Activated CD8-positive, alpha-beta memory T cell treated with anti-CD3 and anti-CD28 coated beads, Interleukin-2, amount 10 ng/mL, durations not matched to agents 7 days and 5 days (primary cell): ENCODE measurements at places on chromosomes 2 and 18.

- peak overlapping the region; percentile 93 for H3K27ac ChIP-seq
- peaks cover 17% of the 10 kb centered on the region for H3K36me3 ChIP-seq
- no peak overlapping the region for H3K4me3 ChIP-seq
- DNase-seq = peak; percentile 67
- peaks cover 75% of the 10 kb centered on the region for H3K4me1 ChIP-seq
- no peaks in the 10 kb centered on the region for H3K27me3 ChIP-seq
Observed at GRCh38 chr2:8522687-8523086, 159.2 kb upstream of the ID2 start.

DNA sequence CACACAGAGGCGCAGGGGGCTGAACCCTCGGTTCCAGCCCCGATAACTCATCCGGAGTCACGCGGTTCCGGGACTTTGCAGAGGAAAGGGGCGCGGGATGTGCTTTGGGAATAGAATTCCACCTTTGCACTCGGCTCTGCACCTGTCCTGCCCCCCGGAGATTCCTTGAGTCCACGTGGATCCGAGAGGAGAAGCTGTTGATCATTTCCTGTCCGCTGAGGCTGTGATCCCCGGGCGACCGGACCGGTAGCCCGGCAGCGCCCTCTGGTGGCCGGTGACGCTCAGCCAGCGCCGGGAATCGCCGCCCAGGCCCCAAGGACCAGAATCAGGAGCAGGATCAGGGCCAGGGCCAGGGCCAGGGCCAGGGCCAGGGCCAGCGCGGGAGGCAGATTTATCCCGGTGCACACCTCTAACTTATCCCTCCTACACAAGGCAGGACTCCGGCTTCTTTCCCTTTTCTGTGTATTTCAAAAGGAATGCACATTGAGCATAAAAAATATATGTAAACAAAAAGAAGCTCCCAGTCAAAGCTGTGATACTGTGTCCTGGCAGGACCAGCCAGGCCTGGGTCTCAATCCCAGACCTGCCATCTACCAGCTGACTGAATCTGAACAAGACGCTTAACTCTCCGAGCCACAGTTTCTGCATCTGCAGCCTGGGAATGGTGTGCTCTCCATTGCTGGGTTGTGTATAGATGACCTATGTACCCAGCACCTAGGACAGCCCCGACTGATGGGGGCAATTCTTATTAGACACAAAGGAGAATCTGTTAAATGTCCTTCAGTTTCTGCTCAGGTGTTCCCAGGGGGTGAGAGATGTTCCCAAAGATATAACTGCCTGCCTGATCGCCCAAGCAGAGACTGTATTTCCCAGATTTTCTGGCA, 8.5 kb upstream of the SPATA3 start:
- H3K27ac ChIP-seq = peak overlapping the region; percentile 69
- H3K4me1 ChIP-seq = peaks cover 44% of the 10 kb centered on the region
- H3K4me3 ChIP-seq = peak overlapping the region; percentile 53
- DNase-seq = peak; percentile 81
- peaks cover 9% of the 10 kb centered on the region for H3K36me3 ChIP-seq

GRCh38 chr18:74768096-74768495, 170.4 kb downstream of the ZNF407 start:
- H3K36me3 ChIP-seq = peaks cover 5% of the 10 kb centered on the region
- no peak for DNase-seq
- H3K4me1 ChIP-seq = no peaks in the 10 kb centered on the region
- H3K27ac ChIP-seq = no peak overlapping the region

GRCh38 chr2:133143645-133144044, 424.6 kb downstream of the NCKAP5 start:
- no peak overlapping the region for H3K27ac ChIP-seq
- H3K4me3 ChIP-seq = no peak overlapping the region
- no peaks in the 10 kb centered on the region for H3K27me3 ChIP-seq
- no peaks in the 10 kb centered on the region for H3K4me1 ChIP-seq
- no peak for DNase-seq

DNA sequence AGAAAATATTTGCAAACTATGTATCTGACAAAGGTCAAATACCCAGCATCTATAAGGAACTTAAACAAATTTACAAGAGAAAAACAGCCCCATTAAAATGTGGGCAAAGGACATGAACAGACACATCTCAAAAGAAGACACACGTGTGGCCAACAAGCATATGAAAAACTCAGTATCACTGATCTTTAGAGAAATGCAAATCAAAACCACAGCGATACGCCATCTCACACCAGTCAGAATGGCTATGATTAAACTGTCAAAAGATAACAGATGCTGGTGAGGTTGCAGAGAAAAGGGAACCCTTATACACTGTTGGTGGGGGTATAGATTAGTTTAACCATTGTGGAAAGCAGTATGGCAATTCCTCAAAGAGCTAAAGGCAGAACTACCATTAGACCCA, 64.3 kb upstream of the RBMS1 start:
- no peak overlapping the region for H3K27ac ChIP-seq
- no peak overlapping the region for H3K4me3 ChIP-seq
- H3K4me1 ChIP-seq = no peaks in the 10 kb centered on the region
- peaks cover 3% of the 10 kb centered on the region for H3K27me3 ChIP-seq

- no peak for DNase-seq
- no peak overlapping the region for H3K4me3 ChIP-seq
- H3K36me3 ChIP-seq = no peaks in the 10 kb centered on the region
Observed at GRCh38 chr2:47607005-47607679, 175.8 kb upstream of the MSH6 start.

GRCh38 chr2:20594048-20594750, 56.7 kb downstream of the HS1BP3 start:
- H3K27me3 ChIP-seq = no peaks in the 10 kb centered on the region
- DNase-seq = no peak
- peaks cover 35% of the 10 kb centered on the region for H3K4me1 ChIP-seq
- H3K27ac ChIP-seq = peak overlapping the region; percentile 18

DNA sequence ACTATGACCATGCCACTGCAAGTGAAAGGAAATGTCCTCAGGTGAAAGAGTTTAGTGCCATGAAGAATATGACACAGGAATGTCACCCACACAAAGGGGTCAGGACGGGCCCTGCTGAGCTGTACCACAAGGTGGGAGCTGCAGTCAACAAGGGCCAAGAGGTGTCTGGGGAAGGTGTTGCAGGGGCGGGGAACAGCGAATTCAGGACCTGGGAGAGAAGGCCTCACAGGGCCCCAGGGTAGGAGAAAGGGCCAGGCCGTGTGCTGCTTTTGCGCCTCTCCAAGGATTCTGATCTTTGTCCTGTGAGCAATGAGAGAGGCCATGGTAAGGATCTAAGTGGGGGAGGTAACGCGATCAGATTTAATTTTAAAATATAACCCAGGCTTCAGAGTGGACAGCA, 23.6 kb downstream of the CYB5A start:
- H3K27me3 ChIP-seq = no peaks in the 10 kb centered on the region
- no peak for DNase-seq
- no peaks in the 10 kb centered on the region for H3K36me3 ChIP-seq
- no peak overlapping the region for H3K4me3 ChIP-seq
- H3K4me1 ChIP-seq = no peaks in the 10 kb centered on the region

DNA sequence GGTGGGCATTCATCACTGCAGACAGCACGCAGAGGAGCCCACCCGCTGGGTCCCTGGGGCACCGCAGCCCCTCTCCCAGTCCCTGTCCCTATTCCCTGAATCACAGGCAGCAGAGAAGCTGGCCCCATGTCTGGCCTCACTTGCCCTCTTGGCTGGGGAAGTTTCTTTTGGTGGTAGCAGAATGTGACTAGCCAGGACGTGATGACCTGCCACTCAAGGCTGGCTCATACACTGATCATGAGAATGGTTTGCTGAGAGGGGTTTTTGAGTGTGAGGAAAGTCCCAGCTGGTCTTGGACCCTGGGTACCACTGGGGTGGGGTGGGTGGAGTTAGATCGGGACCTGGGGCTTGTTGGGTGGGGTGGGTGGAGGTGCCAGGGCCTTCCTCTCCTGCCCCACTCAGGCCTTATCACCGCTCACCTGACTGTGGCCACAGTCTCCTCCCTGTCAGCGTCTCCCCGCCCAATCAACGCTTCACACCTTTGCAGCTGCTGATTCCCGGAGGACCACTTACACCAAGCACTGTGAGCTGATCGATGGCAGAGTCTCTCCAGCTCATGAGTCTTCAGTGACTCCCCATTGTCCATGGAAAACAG, 28.9 kb upstream of the FOSL2 start:
- no peak overlapping the region for H3K4me3 ChIP-seq
- no peak overlapping the region for H3K27ac ChIP-seq
- H3K27me3 ChIP-seq = no peaks in the 10 kb centered on the region
- H3K36me3 ChIP-seq = no peaks in the 10 kb centered on the region
- H3K4me1 ChIP-seq = peaks cover 81% of the 10 kb centered on the region

GRCh38 chr2:23093513-23093912, 291.5 kb upstream of the KLHL29 start:
- DNase-seq = no peak
- no peaks in the 10 kb centered on the region for H3K4me1 ChIP-seq
- H3K36me3 ChIP-seq = no peaks in the 10 kb centered on the region
- no peaks in the 10 kb centered on the region for H3K27me3 ChIP-seq
- no peak overlapping the region for H3K27ac ChIP-seq

DNA sequence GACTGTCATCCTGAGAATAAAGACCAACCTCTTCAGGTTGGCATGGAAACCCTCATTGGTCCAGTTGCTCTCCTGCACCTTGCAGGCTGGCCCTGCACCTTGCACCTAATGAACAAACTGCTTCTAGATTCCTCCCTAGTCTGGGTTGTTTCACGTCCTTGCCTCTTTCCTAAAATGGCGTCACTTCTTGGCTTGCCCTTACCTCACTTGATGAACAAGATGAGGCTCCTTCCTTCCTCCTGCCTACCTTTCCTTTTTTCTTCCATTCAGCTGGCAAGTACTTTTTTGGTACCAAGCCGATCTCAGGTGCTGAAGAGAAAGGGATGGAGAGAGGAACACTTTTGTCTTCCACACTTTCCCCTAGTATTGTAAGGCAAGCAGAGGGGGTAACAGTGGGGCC, 74.5 kb downstream of the MYCN start:
- H3K4me1 ChIP-seq = no peaks in the 10 kb centered on the region
- no peak overlapping the region for H3K4me3 ChIP-seq
- peaks cover 21% of the 10 kb centered on the region for H3K27me3 ChIP-seq
- no peaks in the 10 kb centered on the region for H3K36me3 ChIP-seq
- no peak for DNase-seq

DNA sequence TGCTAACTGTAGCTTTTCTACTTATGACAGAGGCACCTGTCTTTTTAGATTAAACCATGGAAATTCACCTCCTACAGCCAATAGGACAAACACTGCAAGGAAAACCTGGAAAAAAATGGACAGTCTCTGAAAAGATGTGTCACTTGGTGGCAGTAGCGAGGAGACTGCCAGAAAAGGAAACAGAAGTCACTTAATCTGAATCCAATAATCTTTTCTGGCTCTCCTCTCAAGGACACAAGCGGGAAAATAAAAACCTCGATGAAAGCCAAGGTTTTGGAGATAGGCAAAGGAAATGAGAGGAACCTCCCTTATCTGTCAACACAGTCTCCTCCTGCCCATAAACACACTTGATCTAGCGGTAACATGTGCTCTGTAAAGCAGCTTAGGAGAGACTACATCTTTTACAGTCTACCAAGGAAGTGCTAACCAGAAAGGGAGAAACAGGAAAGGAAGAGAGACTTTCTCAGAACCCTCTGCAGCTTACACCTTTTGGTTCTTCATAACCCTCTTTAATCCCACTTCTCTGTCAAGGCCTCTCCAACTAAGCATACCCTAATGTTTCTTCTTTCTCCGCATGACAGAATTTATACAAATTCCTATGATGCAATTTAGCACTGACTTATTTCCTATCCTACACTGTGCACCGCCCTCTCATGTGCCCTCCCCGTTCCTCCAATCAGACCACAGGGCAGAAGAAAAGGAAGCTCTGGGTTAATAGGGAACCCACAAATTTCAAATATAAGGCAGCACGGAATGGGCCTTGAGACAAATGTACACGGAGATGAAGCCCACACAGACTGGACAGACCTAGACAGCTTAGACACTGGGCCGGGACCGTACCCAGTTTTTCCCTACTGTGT, 52.8 kb downstream of the CLASP1 start:
- H3K27me3 ChIP-seq = no peaks in the 10 kb centered on the region
- H3K36me3 ChIP-seq = peaks cover 5% of the 10 kb centered on the region
- H3K4me1 ChIP-seq = peaks cover 39% of the 10 kb centered on the region

- no peak for DNase-seq
- peaks cover 35% of the 10 kb centered on the region for H3K27me3 ChIP-seq
- no peak overlapping the region for H3K27ac ChIP-seq
- no peaks in the 10 kb centered on the region for H3K36me3 ChIP-seq
- no peaks in the 10 kb centered on the region for H3K4me1 ChIP-seq
Observed at GRCh38 chr18:36298126-36298741, 721 bp downstream of the FHOD3 start.

DNA sequence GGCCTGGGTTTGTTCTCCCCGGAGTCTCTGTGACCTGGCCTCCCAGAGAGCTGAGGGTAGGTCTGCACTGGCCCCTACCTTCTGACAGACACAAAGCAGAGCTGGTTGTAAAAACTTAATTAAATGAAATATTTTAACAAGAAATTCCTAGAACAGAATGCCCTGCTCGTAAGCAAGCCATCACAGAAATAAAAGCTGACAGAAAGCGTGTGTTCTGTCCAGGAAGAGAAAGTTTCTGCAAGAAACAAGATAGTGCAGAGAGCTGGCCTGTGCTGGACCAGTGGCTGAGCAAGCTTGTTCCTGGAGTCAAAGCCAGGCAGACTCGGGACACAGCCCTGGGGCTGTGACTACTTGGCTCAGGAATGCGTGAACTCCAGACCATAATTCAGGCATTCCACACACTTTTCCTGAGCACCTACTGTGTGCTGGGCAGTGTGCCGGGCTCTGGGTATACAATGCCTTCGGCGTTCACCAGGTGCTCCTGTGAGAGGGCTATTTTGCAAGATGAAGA, 51.6 kb downstream of the APOB start:
- no peaks in the 10 kb centered on the region for H3K4me1 ChIP-seq
- H3K36me3 ChIP-seq = no peaks in the 10 kb centered on the region
- no peak overlapping the region for H3K4me3 ChIP-seq

- H3K4me1 ChIP-seq = peaks cover 92% of the 10 kb centered on the region
- H3K27ac ChIP-seq = peak overlapping the region; percentile 87
- peak overlapping the region; percentile 28 for H3K4me3 ChIP-seq
- peak; percentile 91 for DNase-seq
Observed at GRCh38 chr2:196234672-196235071, 63.3 kb upstream of the STK17B start.

DNA sequence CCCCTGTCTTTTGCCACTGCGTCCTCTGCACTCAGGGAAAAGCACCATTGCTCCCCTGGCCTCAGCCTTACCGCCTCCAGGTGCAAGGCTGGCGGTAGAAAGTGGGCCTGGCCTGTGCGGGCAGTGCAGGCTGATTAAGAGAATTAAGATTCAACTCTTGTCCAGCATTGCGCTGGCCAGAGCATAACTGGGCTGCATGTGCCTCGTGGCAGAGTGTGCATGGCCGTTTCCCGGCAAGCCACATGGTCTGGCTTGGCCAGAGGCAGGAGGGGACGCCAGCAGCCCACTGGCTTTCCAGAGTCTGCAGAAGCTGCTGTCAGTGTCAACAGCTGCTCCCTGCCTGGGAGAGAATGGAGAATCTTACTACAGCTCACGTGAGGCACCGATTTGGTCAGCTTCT, 12.3 kb downstream of the NTSR2 start:
- H3K27ac ChIP-seq = no peak overlapping the region
- H3K36me3 ChIP-seq = no peaks in the 10 kb centered on the region
- H3K4me3 ChIP-seq = no peak overlapping the region
- no peak for DNase-seq
- H3K27me3 ChIP-seq = peaks cover 3% of the 10 kb centered on the region

- H3K4me3 ChIP-seq = no peak overlapping the region
- no peaks in the 10 kb centered on the region for H3K36me3 ChIP-seq
- H3K27ac ChIP-seq = no peak overlapping the region
- no peak for DNase-seq
Observed at GRCh38 chr2:174964404-174964803, 40.8 kb downstream of the CHN1 start.
